ENCODE measurements at places on chromosomes 11 and 22.
A peak's percentile ranks its signal among the peaks of the same experiment; 100 is the strongest.

DNA sequence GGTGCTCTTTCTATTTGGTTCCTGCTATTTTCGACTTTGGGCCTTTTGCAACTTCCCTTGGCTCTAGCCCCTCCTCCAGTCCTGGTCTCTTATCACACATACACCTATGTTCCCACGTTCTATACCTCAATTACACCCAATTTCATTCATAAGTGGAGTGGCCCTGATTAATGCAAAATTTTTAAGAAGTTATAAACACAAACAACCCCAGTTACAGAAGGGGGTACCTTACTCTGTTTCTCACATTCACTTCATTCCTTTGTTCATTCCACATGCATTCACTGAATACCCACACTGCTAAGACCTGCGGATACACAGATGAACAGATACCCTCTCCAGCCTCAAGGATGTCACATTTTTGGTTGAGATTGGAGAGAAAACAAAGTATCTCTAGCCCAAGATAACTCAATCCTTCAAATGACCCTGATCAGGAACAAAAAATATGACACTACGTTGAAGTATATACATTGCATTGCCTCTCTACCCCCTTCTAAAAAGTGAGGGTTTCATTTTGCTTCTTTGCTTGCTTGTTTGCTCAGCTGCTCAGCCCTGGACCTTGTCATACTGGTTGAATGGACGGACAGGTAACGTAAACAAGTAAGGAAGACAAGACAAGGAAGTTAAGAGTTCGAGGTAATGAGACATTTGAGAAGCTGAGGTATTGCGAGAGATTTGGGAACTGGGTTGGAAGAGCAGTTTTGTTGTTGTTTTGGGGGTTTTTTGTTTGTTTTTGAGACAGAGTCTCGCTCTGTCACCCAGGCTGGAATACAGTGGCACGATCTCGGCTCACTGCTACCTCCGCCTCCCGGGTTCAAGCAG is 3.6 kb upstream of the VPS37C start:
- DNase-seq: no peak

DNA sequence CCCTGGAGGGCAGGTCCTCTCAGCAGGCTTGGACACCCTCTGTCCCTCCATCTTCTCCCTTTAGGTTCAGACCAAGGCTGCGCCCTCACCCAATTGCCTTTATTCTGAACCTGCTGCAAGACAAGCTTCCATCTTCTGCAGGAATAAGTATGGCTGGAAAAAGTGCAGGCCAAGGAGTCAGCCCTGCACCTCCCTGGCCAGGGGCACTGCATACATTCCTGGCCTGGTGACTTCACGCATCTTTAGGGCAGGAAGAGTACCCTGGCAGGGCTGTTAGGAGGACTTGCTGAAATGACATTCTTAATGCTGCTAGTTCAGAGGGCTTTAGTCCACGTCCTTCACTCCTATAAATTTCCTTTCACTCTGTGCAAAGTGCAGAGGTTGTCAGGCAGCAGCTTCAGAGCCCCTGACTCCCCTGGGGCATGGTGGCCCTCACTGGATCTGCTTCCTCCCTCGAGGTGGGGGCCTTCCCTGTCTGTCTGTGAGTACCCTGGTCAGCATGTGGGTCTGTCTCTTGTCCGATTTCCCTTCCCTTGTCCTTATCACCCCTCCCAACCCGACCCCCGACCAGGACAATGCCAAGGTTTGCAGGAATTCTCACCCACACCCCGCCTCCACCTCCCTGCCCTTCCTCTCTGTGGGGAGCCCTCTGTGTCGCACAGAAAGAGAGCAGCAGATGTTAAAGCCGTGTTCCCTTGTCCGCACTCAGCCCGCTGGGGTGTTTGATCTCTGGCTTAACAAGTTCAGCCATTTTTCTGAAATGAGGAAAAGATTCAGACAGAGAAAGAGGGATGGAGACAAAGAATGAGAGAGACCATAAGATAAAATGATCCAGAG is 124.5 kb upstream of the SYT13 start:
- DNase-seq: no peak

- DNase-seq: no peak
Measured at GRCh38 chr22:46068181-46068592, 82.1 kb upstream of the PPARA start.

DNA sequence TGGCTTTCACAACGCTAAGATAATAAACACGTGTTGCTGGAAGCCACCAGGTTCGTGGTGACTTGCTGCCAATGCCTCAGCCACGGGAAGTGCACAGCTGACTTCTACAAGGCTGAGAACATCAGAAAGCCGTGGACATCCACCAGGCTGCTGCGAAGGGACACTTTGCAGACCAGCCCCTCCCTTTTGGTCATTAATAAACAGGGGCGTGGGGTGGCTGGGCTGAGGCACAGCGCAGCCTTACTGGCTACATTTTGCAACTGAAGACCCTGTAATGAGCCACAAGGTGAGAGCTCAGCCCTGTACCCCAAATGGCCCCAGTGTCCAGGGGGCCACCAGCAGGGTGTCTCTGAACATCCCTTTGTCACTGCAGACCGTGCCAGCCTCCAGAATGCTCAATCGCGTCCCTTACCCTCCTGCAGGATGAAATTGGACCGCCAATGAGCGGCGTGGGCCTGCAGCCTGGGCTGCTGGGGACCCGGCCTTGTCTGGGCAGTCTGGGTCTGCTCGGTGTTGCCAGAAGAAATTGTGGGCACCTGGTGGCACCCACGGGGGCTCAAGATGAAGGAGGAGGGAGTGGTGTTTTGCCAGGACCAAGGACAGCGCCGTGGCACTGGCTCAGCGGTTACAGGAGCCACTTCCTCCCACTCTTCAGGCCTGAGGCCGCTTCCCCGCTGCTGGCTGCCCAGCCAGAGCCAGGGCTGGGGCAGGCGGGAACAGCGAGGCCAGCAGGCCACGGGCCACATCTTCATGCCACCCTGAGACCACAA is 181.9 kb downstream of the CTTN start:
- DNase-seq: peak; percentile 22

DNA sequence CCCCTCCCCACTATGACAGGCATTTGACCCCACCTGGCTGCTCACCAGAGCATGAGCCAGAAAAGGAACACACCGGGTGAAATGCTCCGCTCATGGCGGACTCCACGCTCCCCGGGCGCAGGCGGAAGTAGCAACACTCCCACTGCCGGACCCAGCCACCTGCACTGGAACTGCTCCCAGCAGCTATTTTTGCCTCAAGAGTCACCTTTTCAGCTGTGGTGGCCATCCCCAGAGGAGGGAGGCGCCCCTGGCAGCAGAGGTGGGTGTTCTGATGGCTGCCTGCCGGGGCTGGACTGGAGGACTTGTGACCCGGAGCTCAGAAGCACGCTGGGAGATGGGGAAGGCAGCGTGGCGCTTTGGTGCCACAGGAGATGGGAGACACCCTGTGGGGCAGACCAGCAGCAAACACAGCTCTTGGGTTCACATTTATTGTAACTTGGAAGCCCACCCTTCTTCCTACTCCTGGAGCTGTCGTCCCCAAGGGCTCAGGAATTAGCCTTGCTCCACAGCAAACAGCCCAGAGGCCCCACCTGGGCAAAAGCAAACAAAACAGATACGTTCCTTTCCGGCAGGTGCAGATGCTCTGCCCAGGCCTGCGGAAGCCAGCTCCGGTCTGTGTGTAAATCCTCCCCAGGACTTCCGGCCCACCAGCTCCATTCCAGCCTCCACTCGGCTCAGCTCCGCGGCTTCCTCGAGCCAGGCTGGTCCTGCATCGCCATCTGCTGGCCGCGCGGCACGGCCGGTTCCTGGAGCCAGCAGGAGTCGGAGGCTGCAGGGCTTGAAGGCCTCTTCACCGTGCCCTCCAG is 3.7 kb downstream of the RPS19BP1 start:
- peak; percentile 97 for DNase-seq

DNA sequence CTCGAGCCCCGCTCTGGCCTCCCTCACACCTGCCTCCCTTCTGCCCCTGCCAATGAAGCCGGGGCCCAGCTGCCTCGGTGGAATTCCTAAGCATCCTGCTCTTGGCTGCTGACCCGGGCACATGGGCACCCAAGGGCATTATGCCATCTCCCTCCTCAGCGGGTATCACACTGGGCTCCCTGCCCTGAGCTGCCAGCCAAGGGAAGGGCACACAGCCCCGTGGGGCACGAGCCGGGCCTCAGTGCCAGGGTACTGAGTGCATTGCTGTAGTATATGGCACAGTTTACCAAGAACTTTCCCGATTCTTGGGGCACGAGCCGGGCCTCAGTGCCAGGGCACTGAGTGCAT is 43.8 kb upstream of the JAM3 start:
- DNase-seq: no peak

All from cardiac muscle cell (in vitro differentiated cells and primary cell).